Progenitor cell of endocrine pancreas (in vitro differentiated cells): ENCODE measurements at places on chromosomes 6 and 20.

DNA sequence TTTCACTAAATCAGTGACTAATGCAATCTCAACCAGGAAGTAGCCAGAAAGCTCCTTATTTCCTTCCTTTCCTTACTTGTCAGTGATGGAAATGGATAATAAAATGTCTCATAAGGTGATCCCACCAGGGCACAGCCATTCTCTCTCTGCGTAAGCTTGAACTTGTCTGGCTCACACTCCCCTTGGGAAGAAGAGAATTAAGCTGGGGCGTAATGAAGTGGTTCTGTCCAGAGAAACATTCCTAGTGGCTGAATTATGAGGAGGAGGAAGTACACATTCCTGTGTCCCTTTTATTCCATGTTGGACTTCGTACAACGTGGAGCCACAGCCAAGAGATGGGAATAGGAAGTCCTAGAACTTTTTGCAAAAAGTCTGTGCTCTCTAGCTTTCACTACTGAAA lies 93.7 kb downstream of the MTHFD1L start:
- DNase-seq, result no peak

GRCh38 chr6:86856379-86856778 lies 80.9 kb upstream of the HTR1E start:
- no peak for DNase-seq

DNA sequence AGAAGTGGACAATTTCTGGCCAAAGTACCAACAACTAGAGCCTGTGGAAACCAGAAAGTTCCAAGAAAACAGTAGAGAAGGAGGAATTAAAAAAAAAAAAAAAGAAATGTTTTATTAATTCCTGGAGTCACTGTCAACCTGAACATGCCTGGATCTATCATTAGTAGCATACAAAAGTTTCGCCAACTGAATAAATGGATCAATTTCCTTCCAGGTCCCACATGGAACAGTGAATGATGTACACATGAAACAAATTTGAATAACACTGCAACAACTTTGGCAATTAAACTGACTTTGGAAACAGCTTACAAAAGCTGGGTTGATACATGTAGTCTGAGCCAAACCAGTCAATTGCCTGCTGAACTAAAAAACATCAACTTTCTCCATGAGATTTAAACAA lies 90.0 kb upstream of the HMGCLL1 start:
- DNase-seq, result no peak

GRCh38 chr6:30615958-30616810 lies 859 bp downstream of the PPP1R10 start:
- DNase-seq, result no peak

DNA sequence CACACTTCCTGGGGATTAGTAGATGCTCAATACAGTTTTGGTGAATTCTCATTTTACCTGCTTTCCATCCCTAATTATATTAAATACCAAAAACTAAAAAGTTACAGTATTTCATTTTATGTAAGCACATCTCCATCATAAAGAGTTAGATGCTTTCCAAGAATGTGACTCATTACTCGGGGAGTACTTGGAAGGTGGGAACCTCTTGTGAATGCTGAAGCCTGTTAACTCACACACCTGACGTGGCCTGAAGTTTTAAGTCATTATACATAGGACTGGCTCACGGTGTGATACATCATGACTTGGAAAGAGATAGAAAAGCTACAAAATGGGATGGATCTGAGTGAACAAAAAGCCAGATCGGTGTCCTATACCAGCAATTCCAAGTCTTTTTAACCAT lies 2.2 kb upstream of the OSER1 start:
- DNase-seq, result no peak

DNA sequence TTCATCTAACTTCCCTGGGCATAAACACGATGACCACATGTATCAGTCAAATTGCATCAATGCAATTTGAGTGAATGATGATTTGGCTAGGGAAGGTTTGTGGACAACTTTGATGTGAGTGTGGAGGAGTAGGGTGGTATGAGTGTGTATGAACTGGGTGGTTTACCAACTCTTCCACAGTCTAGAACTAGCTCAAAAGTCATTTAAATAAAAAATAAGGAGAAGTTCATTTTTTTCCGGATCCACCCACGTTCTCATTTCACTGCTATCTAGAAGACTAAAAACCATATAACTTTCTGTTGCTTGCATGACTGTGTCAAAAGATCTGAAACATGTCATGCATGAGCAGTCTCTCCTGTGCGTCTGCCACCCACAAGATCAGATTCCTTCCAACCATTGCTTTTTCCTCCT lies 23.6 kb downstream of the SLC35D3 start:
- no peak for DNase-seq

- no peak for DNase-seq
These were observed 7.5 kb downstream of the SMLR1 start for GRCh38 chr6:130834482-130835251.

GRCh38 chr6:142958343-142958742 lies 13.4 kb upstream of the HIVEP2 start:
- no peak for DNase-seq

DNA sequence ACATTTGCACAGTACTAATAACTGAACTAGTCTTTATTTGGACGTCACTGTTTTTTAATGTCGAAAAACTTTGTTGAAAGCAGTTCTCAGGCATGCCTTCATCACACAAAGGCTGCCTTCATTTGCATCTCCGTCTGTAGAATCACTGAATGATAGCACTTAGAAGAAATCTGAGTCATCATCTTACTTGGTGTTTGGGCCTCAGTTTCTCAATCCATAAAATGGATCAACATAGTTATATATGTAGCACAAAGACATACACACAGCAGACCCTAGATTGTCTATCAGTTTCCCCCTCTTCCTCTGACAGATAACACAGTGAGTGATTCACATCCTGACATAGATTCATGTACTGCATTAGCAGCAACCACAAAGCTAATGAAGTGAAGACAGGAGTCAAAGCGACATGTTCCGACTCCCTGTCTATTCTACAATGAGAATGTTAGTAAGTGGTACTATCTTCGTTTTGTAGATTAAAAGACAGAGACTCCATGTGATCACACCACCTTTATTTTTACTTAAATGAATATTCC lies 80.4 kb upstream of the PDE10A start:
- DNase-seq, result no peak

DNA sequence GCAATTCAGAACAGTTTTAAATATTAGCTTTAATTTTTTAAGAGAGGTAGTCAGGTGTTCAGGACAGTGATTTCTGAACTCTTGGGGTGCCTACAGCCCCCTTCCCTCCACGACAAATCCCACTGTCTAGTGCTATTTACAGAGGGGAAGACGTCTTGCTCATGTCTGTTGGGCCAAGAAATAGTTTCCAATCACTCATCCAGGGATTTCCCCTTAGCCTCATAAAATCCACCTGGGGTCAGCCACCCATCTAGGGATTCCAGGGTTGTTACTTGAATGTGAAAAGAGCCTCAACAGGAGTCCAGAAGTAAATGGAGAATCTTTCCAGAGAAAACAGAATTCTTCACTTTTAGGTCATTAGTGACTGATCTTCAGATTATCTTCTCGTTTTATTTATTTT lies 37.0 kb downstream of the BICRAL start:
- DNase-seq, result no peak

GRCh38 chr20:23745247-23745646 lies 5.5 kb downstream of the CST1 start:
- DNase-seq, result no peak

DNA sequence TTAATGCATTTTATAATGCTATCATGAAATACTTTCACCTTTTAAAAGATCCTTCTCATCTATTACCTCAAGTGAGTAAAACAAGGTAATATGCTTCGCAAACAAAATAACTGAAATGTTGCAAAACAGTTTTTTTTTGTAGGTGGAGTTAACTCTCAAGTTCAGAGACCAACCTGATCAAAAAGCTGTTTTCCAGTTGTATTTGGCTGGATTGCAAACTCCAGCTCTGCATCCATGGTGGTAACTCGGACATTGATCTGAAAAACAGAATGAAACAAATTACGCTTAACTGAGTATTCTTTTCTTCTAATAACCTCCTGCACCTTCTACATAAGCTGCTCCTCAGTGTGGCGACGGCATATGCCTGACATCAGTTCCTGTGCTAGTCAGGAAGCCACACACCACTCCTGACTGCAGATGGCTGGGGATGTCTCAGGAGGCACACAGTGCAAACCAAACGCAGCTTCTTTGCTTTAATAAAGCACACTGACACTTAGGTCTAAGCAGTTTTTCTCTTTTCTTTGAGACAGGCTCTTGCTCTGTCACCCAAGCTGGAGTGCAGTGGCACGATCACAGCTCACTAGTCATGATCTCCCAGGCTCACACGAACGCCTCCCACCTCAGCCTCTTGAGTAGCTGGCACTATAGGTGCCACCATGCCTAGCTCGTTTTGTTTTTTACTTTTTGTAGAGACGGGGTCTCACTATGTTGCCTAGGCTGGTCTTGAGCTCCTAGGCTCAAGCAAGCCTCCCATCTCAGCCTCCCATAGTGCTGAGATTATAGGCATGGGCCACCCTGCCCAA lies 29.9 kb downstream of the EZR start:
- no peak for DNase-seq

- no peak for DNase-seq
These were observed 580.7 kb downstream of the RFPL4B start for GRCh38 chr6:112927641-112928320.

GRCh38 chr20:62631336-62632308 lies 10.7 kb upstream of the SLCO4A1 start:
- no peak for DNase-seq

- DNase-seq, result no peak
These were observed 12.7 kb upstream of the EFHC1 start for GRCh38 chr6:52407467-52407866.

DNA sequence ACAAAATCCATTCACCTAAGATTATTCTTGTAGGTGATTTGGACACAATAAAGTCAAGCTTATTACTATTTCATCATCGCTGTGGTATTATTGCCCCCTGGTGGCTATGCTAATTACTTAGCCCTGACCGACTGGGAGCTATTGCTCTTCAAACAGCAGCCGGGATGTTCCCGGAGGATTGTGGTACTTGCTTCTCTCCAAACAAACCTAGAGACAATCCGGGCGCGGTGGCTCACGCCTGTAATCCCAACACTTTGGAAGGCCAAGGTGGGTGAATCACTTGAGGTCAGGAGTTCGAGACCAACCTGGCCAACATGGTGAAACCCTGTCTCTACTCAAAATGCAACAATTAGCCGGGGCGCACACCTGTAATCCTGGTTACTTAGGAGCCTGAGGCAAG lies 15.4 kb upstream of the STMND1 start:
- peak; percentile 21 for DNase-seq

GRCh38 chr6:38215225-38215624 lies 395.7 kb downstream of the ZFAND3 start:
- DNase-seq, result no peak

DNA sequence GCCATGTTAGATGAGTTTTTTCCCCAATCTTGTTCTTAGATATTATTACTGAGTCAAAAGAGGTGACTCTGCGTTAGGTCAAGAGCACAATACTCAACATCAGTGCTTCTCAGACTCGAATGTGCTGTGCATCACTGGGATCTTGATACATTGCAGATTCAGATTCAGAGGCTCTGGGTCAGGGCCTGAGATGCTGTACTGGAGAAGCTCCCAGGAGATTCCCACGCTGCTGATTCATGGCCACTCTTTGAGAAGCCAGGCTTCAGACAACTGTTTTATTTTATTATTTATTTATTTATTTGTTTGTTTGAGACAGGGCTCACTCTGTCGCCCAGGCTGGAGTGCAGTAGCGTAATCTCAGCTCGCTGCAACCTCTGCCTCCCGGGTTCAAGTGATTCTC lies 41.4 kb upstream of the ARID1B start:
- DNase-seq, result no peak

DNA sequence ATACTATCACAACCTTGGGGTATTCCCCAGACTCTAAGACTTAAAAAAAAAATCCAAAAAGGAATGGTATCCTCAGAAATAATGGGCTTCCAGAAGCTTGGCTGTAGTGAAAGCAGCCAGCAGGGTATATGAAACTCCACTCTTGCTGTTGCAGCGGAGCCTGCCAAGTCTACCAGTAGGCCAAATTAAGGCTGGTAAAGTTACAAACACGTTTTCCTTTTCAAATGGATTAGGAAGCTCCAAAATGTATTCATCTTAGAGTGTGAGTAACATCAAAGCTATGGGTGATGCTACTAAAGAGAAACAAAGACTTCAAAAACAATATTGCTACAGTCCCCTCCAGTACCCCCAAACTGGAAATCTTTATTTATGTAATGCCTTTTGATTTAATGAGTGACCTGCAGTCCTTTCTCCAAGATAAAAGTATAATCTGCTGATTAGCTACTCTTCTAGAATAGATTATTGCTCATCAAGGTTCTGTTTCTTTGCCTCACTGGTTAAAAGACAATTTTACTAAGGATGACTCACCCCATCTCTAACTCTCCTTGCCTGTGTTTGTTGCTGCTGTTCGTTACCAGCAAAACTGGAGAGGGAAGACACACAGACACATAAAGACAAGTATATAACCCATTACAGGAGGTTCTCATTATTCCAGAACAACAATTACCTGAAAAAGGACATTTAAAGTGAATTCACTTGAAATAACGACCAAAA lies 84.9 kb downstream of the BTBD9 start:
- no peak for DNase-seq

- no peak for DNase-seq
These were observed 64.8 kb downstream of the GRIK2 start for GRCh38 chr6:101458336-101458735.

- DNase-seq, result peak; percentile 33
These were observed 25.1 kb downstream of the MYBL2 start for GRCh38 chr20:43691928-43692524.

DNA sequence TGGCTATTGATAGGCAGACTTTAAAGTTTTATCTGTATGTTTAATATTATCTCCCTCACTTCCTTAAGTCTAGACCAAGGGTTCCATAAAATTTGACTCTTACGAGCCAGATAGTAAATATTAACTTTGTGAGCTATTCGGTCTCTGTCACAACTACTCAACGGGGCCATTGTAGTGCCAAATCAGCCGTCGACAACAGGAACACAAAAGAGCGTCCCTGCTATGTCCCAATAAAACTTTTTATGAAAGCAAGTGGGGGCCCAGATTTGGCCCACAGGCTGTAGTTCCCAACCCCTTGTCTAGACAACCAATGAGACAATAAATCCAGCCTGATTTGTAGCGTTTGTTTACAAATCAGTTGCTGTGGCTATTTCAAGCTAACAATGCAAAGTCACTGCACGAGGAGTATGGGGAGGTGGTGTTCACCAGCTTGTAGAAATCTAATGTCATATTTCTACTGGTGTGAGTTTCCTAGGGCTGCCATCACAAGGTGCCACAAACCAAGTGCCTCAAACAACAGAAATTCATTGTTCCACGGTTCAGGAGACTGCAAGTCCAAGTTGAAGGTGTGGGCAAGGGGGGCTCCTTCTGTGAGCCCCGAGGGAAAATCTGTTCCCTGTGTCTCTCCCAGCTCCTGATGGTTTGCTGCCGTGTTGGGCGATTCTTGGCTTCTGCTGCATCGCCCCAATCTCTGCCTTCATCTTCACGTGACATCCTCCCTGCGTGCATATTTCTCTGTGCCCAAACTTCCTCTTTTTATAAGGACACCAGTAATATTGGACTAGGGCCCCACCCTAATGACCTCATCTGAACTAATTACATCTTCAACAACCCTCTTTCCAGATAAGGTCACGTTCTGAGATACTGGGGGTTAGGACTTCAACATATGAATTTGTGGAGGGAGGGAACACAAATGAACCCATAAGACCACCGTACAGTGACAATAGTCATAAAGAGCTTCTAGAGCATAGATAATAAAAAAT lies 356.0 kb upstream of the JARID2 start:
- no peak for DNase-seq
